ENCODE measurements at places on chromosomes 2 and 18. TPM values are rescaled to one million over a fixed set of nuclear protein-coding genes. Genes with fewer than 3 reads are reported as not detected.

EPB41L3 gene
- total RNA-seq: 0.52 TPM

CAB39 gene
- total RNA-seq: 60.7 TPM

TCF7L1 gene
- total RNA-seq: 10.5 TPM

LAMA3 gene
- total RNA-seq: 51.0 TPM

KCNE4 gene
- total RNA-seq: 0.65 TPM

PNO1 gene
- total RNA-seq: 59.4 TPM

OTOS gene
- not detected for total RNA-seq

AQP12B gene
- total RNA-seq: not detected

PTPRN gene
- 1.1 TPM for total RNA-seq

CREB1 gene
- total RNA-seq: 30.7 TPM

LANCL1 gene
- total RNA-seq: 29.1 TPM

SPP2 gene
- not detected for total RNA-seq

CRYGD gene
- not detected for total RNA-seq

LMAN2L gene
- 24.3 TPM for total RNA-seq

COL4A4 gene
- 3.1 TPM for total RNA-seq

ZBTB7C gene
- total RNA-seq: not detected

ZNF385B gene
- total RNA-seq: not detected

CRYGC gene
- total RNA-seq: not detected

MOGAT1 gene
- not detected for total RNA-seq

BIRC6 gene
- total RNA-seq: 36.8 TPM

MROH2A gene
- total RNA-seq: not detected

HAAO gene
- not detected for total RNA-seq

ALPI gene
- not detected for total RNA-seq

TTN gene
- 0.01 TPM for total RNA-seq

TUBA3E gene
- total RNA-seq: 0.78 TPM

All from A549 treated with ZK216348 at 1 μM for 4 hours (cell line).